CD4-positive, alpha-beta T cell treated with Interleukin-21 for 1 hour (primary cell): ENCODE measurements at places on chromosomes 12 and 14.
A peak's percentile ranks its signal among the peaks of the same experiment; 100 is the strongest.

GRCh38 chr12:46084666-46085631, 94.6 kb upstream of the SCAF11 start:
- DNase-seq, result no peak

- no peak for DNase-seq
Observed at GRCh38 chr12:92828565-92828964, 100.5 kb downstream of the EEA1 start.

DNA sequence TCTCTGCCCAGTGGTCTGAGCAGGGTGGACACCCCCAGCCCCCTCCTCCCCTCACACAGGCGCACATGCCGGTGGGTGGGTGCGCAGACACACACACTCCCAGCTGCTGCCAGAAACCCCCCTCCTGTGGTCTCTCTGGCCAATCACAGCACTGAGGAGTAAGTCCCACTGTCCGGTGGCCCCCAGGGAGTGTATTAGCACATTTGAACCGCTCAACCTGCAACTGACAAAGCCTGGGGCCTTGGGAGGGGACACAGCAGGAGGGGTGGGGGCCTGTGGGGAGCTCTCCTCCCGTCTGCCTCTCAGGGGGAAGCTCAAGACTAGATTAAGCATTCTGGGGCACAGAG, 11.7 kb downstream of the FIGNL2 start:
- no peak for DNase-seq

- DNase-seq, result no peak
Observed at GRCh38 chr14:34770901-34771300, 56.5 kb upstream of the CFL2 start.

DNA sequence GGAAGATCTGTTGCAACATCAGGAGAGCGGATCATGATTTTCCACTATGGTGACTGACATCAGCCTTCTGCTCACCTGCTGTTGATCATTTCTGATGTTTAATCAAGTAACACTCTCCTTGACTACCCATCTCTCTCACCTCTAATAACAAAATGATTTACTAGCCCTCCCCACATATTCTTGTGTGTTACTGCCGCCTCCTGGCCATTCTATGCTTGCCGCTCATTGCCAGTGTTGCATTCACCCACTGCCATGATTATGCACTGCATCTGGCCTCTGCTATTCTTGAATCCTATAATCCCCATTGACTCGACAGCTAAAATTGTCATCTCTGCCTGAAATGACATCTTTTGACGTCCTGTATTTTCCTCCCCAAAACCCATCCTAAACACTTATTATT, 113.8 kb downstream of the RERGL start:
- DNase-seq, result no peak

DNA sequence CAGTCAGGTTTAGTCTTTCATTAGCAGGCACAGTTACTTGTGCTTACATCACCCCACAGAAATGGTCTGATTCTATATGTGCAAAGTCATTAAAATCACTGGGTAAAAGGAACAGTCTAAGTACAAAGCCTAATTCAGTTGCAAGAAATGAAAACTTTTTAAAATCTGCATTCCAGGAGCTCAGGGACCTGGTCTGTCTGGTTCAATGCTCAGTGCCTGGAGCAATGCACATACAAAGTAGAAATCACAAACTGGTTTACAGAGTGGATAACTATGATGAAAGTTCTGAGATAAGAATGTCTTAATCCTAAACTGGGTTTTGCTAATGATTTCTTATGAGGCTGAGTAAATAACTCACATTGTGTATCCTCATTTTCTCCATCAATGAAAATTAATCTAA, 28.7 kb downstream of the LMNTD1 start:
- no peak for DNase-seq

DNA sequence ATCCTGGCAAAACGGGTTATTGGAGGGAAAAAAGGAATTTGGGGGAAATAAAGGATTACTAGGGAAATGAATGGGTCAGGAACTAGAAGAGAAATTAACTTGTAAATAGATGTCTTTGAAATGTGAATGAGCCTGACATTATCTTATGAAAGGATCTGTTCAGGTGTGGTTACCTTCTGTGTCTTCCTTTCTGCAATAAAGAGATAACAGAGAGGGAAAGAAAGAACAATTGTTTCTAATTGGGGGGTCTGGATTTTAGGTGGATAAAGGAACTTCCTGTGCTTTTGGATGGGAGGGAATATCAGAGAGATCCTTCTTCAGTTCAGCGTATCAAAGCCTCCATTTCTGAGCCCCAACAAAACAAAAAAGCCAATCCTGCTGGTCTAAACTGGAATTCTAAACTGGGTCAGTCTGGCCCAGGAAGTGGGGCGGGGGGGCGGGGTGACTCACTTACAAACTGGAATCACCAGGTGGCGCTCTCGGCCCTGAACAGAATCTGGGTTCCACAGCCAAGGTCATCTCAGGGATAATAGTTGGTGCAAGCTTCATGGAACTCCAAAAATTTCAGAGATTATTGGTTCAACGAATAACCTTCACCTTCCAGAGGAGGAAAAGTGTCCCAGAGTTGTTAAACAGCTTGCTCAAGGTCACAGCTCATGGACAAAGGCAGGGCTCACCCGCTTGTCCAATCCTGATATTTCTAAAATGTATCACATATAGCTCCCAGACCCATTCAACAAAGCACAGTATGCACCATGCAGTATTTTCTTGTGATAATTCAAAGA, 15.2 kb upstream of the PEBP1 start:
- peak; percentile 71 for DNase-seq

DNA sequence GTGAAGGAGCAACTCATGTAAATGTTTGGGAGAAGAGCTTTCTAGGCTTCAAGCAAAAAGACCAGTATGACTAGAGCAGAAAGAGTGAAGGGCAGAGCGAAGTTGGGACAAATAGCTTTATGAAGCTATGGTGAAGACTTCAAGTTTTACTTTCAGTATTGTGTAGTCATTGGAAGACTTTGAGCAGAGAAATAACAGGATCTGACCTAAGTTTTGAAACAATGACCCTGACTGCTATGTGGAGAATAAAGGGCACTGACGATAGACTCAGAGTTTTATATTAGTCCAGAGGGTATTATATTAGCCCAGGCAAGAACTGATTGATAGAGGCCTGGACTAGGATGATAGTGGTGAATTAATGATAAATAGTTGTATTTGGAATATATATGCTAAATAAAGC, 187.3 kb downstream of the KTN1 start:
- no peak for DNase-seq

GRCh38 chr14:22489244-22489545, 99.8 kb downstream of the DAD1 start:
- DNase-seq, result no peak

- no peak for DNase-seq
Observed at GRCh38 chr12:104631867-104632266, 175.1 kb downstream of the CHST11 start.

- DNase-seq, result peak; percentile 22
Observed at GRCh38 chr12:93772003-93772700, 95.0 kb downstream of the CRADD start.

GRCh38 chr12:70652451-70652850, 15.2 kb upstream of the PTPRB start:
- no peak for DNase-seq

GRCh38 chr14:77204459-77204771, 22.8 kb downstream of the TMEM63C start:
- DNase-seq, result no peak
